T-helper 17 cell (primary cell): ENCODE measurements at places on chromosomes 12 and 14.

- no peak for DNase-seq
Measured at GRCh38 chr12:28172434-28173030, 17.7 kb upstream of the CCDC91 start.

GRCh38 chr12:95385246-95386035 lies 88.5 kb upstream of the METAP2 start:
- no peak for DNase-seq

- DNase-seq, result no peak
Measured at GRCh38 chr12:50081096-50081808, 3.9 kb upstream of the SMARCD1 start.

DNA sequence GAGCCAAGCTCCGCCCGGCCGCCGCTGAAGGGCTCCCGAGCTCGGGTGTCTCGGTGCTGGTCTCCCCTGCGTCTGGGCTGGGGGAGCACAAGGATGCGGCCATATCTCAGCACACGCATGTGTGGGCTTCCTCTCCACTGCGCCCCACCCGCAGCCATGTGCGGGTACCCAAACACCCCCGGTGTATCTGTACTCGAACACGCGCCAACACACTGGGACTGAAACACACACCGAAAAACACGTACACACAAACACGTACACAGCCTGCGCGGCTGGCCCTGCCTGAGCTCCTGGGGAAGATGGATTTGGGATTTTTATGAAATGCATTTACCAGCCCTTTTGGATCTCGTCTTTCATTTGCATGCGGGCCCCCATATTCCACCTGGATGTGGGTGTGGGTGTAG lies 897 bp upstream of the TBX3 start:
- no peak for DNase-seq

DNA sequence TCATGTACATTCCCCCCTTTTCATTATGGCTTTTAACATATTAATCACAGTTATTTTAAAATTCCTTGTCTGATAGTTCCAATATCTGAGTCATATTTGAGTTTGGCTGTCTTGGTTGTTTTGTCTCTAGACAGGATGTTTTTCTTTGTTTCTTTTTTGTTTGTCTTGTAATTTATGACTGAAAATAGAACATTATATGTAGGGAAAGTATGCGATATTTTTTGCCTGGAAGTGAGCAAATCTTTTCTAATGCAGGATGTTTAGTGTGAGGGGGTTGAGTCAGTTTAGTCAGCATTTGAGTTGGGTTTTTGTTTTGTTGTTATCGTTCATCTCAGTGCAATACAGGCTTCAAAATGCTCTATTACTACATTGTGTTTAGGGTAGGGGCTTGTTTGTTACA lies 239.7 kb downstream of the SNAPC1 start:
- no peak for DNase-seq

GRCh38 chr14:52268279-52269061 lies 972 bp downstream of the PTGDR start:
- no peak for DNase-seq

GRCh38 chr14:37143475-37143874 lies 28.9 kb downstream of the SLC25A21 start:
- DNase-seq, result no peak

- DNase-seq, result no peak
Measured at GRCh38 chr12:68745376-68745903, 536 bp upstream of the SLC35E3 start.

DNA sequence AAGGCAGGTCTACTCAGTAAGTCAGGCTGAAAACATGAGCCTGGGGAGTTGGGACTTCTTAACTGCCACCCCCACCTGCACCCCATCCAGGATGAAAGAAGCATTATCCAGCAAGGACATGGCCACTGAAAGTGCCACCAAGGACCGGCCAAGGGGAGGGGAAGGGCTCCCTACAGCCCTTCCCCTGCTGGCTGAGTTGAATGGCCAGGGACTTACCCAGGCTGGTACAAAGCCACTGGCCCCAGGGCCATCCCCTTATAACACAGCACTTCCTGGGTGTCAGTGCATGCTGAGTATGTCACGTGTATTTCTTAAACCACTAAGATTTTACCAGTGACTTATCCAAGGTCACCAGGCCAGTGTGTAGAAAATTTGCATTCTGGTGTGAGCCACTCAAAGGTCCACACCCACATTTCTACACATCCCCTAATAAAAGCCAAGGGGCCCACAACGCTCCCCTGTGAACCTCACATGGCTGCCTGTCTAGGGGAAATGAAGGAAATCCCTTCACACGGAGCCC lies 29.3 kb upstream of the ZFP36L1 start:
- no peak for DNase-seq

DNA sequence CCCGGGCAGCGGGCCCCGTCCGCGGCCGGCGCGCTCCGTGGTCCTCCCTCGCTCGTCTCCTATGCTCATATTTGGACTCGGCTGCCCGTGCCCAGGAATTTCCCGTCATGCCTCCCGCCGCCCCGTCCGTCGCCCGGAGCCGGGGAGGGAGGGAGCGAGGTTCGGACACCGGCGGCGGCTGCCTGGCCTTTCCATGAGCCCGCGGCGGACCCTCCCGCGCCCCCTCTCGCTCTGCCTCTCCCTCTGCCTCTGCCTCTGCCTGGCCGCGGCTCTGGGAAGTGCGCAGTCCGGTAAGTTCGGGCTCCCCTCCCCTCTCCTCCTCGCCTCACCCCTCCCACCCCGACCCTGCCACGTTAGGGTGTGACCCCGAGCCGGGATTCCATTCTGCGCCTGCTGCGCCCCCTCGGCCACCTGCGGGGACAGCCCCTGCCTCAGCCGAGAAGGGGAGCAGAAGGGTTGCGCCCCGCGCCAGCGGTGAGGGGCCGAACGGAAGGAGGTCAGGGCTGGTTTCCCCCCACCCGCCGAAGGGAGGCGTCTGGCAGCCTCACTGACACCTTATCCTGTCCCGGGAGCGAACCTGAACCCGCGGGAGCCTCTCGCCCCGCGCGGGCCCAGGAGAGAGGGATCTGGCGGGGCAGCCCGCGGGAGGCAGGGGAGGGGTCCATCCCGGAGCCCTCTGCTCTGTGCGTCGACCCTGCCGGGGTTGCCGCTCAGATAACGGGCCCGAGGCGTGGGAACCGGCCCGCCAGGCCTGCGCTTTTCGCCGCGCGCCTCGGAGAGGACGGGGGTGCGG lies at the start of gene MSRB3:
Gene MSRB3 (plus strand): TSS at position 108 of the 793 bp plus-strand sequence. CDS start 29,897 bp downstream, outside the sequence.
- DNase-seq, result no peak

DNA sequence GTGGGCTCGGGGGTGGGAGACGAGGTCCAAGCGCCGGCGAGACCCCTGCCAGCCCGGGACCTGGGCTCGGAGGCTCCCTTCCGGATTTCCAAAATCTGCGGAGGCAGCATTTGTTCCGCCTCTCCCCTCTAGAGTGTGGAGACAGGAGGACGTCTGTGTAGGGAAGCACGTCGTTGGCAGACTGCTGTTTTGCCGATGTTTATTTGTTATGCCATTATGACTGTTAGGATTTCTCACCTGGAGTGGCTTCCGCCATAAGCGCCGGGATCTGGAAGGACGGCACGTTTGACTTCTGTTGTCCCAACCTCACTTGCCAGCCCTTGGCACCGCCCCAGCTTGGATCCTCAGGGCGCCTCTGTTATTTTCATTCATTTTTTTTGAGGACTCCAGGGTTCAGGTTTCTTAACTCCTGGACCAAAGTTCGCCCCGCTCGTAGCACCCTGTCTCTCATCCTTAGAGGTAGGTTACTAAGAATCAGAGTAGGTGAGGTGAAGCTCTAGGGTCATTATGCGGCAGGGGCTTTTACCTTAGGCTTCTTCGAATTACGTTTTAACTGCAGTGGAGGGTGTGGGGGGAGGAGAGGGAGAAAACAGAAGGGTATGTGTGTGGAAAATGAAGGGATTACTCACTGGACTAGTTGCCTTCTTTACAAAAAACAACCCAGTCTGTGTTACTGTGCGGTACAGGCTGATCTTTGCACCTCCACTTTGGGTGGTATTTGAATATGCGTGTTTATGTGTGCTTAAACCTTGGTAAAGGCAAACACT lies 547 bp upstream of the PYGL start:
- DNase-seq, result no peak

- no peak for DNase-seq
Measured at GRCh38 chr12:48958049-48958388, 732 bp upstream of the ARF3 start.

DNA sequence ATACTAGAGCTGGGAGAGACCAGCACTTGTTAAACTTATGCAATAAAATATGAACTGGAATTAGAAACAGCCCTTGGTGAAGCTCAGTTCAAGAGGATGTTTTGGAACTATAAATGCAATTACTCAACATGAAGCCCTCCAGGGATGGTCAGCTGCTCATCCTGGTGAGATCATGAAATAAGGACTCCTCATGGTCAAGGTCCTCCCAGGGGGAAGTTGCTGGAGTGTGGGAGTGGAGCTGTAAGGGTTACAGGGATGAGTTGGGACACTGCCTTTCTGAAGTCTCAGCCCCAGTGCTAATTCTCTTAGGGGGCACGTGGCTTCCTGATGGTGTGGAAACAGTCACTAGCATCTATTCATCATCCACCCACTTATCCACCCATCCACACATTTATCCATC lies 301.7 kb upstream of the SFSWAP start:
- DNase-seq, result no peak

GRCh38 chr12:49017891-49018260 lies 700 bp downstream of the PRKAG1 start:
- DNase-seq, result no peak

DNA sequence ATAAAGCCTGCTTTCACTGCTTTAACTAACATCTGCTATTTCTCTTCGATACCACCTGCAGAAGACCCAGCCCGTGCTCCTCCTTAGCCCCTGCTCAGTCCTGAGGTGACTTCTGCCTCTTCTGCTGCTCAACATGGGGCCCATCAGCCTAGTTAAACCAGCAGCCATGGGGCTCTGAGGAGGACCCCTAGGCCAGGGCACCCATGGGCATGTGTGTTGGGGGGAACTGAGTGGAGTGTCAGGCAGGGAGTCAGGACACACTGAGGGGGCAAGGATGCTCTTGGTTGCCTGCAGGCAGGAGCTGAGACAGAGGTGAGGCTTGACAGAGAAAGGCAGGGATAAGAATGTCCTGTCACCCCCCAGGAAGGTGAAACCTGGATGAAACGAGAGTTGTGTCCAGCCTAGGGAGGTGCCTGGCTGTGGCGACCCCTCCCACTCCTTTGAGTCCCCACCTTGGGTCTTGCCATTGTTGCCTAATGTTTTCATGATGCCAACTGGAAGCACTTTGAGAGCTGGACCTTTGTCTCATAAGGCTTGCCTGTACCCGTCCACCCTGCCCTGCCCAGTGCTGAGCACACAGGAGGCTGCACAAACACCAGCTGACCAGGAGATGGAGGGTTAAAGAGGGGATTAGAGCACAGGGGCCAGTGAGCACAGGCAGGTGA lies 12.5 kb upstream of the RABGGTA start:
- no peak for DNase-seq

DNA sequence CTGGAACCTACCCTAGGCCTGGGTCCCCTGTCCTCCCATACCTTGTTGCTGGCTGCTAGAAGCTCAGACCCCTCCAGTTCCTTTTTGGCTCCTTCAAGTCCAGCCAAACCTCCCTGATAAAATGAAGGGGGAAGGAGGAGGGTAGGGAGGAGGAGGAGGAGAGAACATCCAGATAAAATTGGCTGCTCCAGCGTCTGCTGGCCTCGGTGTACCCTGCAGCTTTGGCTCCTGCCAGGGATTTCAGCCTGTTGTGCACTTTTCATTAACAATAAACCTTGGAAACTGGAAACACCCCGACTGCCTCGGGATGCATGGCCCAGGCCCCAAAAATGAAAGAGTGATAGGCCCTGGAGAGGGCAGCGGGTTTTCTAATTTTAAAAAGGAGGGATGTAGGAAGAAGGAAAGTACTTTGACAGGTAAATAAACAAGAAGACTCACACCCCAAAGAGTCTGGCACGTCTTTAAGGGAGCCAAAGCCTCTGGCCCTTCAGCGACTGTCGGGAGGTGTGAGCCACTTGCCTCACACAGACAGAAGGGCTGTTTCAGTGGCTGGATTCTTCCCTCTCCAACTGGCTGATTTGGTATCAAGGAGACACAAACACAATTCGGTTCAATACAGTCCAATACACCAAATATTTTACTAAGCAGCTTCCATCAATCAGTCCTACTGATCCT lies 49.8 kb downstream of the NUAK1 start:
- DNase-seq, result no peak

- no peak for DNase-seq
Measured at GRCh38 chr14:54225457-54226060, 171.2 kb upstream of the CDKN3 start.

GRCh38 chr12:92331383-92331782 lies 185.7 kb upstream of the BTG1 start:
- no peak for DNase-seq

- DNase-seq, result no peak
Measured at GRCh38 chr14:71245659-71246361, 338.6 kb downstream of the PCNX1 start.

DNA sequence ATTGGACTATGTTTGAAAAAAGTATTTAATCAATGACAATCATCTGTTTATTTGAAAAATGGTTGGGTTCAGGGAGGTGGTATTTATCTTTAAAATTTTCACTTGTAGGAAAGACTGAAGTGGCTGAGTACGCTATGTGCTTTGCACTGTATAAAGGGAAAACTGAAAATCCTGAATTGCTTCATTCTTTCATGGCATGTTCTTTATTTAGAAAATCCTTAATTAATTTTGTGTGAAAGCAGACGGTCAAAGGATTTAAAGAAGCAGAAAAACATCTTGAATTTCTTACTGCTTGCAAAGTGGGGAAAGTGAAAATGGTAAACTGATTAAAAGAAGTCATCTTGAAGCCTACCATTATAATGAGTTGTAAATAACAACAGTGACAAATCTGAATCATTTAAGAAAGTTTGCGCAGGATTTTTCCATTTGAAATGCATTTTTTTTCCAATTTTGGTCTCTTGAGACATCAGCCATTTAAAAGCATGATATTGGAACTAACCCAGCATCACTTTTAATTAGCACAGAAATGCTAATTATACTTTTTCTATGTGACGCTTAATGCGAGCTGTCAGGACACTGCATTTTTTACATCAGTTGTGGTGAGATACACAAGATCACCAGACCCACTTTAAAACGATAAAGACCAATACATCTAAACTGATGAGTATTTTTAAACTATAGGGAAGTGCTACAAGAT lies 169.0 kb downstream of the NEDD1 start:
- no peak for DNase-seq

GRCh38 chr12:52145228-52146088 lies 46.4 kb downstream of the KRT80 start:
- DNase-seq, result no peak

- DNase-seq, result no peak
Measured at GRCh38 chr14:61561657-61562276, 133.5 kb upstream of the HIF1A start.

- DNase-seq, result no peak
Measured at GRCh38 chr14:20848316-20848954, 42.8 kb upstream of the RNASE3 start.

DNA sequence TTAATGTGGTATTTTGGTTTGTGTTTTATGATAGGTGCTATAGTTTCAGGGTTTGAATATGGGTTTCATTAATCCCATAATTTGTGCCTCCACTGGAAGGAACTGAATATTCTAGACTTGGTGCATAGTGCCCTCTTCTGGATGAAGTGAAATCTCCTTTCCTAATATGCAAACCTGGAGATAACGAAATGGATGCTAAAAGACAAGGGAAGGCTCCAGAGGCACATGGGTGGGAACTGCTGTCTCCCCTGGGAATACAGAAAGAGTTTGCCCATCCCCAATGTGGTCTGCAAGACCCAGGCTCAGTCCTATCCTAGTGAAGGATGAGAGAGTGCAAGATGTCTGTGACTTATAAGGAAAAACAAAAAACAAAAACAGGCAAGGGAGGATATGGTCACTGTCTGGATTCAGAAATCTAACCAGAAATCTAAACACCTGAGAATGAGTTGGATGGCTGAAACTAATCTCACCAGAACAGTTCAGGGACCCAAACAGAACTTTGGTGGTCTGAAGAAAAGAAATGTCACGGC lies 142.3 kb upstream of the TMPO start:
- no peak for DNase-seq

GRCh38 chr12:14373217-14373616 lies 7.7 kb downstream of the ATF7IP start:
- DNase-seq, result no peak
